ENCODE measurements at places on chromosomes 12 and 14. TPM values are rescaled to one million over a fixed set of nuclear protein-coding genes. Genes with fewer than 3 reads are reported as not detected.

Gene SERPINA9
- polyA plus RNA-seq: 0.09 TPM

Gene TEX52
- not detected for polyA plus RNA-seq

GRCh38 chr12:45415393-45415817, 199.5 kb downstream of the ANO6 start:
- DNase-seq: peak; percentile 100

Gene PLEKHG7
- not detected for polyA plus RNA-seq

- no peak for DNase-seq
Observed at GRCh38 chr14:102178806-102179205, 39.1 kb downstream of the WDR20 start.

DNA sequence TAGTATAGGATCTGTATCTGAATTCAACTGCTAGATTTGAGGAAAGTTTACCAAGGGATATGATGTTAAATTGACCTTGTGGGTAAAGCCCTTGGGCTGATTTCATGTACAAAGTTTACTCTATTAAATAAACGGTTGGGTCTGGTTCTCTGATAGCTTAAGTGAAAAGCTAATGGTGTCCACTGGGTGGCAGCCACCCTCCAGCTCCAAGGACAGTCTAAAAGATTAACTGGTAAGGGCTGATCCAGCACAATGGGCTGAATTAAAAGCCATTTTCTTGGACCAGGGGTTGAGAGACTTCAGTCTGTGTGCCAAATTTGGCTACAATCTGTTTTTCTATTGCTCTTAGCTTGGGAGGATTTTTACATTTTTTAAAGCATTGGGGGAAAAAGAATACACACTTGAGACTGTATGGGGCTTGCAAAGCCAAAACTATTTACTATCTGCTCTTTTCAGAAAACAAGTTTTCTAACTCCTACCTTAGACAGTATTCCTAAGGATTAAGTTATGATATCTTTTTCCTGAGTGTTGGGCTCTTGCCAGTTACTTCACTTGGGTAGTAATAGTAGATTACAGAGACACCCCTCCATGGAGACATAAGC, 116.5 kb downstream of the GPHN start:
- DNase-seq: peak; percentile 69

- no peak for DNase-seq
Observed at GRCh38 chr14:87153391-87153790, 839.6 kb downstream of the GALC start.

Gene OR4E2
- polyA plus RNA-seq: not detected

DNA sequence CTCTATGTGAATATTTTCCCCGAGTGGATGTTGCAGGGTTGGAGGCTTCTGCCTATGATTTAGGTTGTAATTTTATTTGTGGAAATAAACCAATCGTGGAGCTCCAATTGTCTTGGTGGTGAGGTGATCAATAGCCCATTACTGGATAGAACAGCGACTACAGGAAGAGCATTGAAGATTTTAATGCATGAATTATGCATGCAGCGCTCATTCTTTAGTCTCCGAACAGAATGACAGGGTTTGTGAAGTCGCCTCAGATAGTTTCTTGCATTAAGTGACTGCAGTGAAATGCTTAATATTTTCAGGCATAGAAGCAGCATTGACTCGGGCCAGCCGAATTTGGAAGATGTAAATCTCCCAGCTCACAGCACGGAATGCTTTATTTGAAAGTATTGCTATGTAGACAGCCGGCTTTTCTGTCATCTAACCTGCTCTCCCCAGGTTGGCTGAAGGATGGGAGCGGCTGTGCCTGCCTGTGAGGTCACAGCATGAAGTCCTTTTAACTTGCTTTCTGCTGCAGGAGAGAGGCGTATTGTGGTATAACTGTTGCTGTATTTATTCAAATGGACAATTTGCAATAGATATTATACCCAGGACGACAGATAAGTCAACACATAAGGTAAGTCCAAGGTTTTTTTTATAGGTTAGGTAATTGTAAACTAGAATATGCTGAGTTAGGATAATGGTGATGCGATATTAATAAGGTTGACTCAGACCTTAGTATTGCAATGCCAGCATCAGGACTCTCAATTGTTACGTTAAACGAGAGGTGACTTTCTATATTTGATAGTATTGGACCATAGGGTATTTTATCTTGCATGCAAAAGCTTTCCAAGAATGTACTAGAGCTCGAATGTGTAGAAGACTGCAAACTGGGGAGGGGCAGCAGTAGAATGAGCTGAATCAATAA, 135.7 kb downstream of the CNTN1 start:
- DNase-seq: no peak

GRCh38 chr12:124352839-124353238, 57.9 kb downstream of the RFLNA start:
- no peak for DNase-seq

DNA sequence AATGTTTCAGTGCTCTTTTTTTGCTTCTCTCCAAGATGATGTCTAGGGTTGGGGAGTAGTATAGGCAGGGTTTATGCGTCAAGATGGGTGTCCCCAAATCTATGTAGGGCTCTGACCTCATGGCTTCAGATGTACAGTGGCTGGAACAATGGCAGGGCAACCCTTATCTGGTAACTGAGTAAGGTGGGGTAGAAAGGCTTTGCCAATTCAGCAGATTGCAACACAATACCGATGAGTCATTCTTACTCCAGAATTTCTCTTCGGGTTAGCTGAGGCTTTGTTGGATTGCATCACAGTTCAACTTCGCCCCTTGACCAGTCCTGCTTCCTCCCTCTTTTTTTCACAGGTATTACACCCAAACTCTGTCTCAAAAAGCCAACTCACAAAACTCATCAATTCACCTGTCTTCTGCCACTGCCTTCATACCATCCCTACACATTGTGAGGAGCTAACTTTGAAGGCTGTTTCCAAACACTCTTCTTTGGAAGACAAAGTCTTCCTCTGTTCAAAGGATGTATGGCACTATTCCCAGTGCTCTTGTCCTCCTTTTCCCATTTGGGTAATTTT, 190.2 kb upstream of the CNOT2 start:
- peak; percentile 67 for DNase-seq

Gene IL31
- not detected for polyA plus RNA-seq

DNA sequence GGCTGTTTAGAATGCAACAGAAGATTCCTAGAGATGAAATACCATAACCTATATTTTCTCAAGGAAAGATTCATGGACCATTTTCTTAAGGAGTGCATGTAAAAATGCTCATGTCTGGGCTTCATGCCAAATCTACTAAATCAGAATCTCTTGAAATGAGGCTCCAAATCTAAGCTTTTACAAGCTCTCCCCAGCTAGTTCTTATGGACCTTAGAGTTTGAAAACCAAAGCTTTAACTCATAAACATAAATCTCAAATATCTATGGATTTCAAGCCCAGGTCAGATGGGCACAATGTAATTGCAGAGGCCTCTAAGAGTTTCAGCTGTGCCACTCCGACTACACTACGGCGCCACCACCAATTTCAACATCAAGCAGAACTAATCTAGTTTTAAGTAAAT, 117.3 kb upstream of the CAND1 start:
- DNase-seq: no peak

Gene KLRB1
- not detected for polyA plus RNA-seq

GRCh38 chr12:62957233-62957953, 22.4 kb upstream of the PPM1H start:
- DNase-seq: no peak

DNA sequence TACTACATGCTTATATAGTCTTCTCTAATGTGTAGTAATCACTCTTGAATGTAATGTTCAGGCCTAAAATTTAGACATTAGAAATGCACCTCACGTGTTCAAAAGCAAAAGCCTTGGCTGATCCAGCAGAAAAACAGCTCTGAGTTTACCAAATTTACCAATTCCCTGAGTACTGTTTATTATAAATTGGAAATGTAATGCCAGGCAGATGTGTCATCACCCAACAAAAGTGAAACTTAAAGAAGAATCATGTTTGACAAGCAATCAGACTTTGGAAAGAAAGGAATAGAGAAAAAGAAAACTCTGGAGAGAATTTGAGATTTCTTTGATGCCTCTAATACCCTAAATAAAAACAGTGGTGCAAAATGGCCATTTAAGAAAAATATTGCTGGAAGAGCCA, 26.5 kb upstream of the STRAP start:
- DNase-seq: peak; percentile 70

Gene CCDC177
- not detected for polyA plus RNA-seq

- DNase-seq: peak; percentile 51
Observed at GRCh38 chr14:85234156-85235025, 295.6 kb upstream of the FLRT2 start.

- peak; percentile 73 for DNase-seq
Observed at GRCh38 chr12:62581288-62582064, 114.8 kb downstream of the MON2 start.

GRCh38 chr12:26319511-26319910, 124.1 kb downstream of the SSPN start:
- DNase-seq: peak; percentile 94
